ENCODE measurements at places on chromosomes 6 and 20. TPM values are rescaled to one million over a fixed set of nuclear protein-coding genes. Genes with fewer than 3 reads are reported as not detected.
A peak's percentile ranks its signal among the peaks of the same experiment; 100 is the strongest.

- H3K4me3 ChIP-seq, result no peak overlapping the region
- no peak for DNase-seq
- peaks cover 76% of the 10 kb centered on the region for H3K36me3 ChIP-seq
- H3K27me3 ChIP-seq, result no peaks in the 10 kb centered on the region
Observed at GRCh38 chr6:32977953-32978324, 9.5 kb downstream of the BRD2 start.

DNA sequence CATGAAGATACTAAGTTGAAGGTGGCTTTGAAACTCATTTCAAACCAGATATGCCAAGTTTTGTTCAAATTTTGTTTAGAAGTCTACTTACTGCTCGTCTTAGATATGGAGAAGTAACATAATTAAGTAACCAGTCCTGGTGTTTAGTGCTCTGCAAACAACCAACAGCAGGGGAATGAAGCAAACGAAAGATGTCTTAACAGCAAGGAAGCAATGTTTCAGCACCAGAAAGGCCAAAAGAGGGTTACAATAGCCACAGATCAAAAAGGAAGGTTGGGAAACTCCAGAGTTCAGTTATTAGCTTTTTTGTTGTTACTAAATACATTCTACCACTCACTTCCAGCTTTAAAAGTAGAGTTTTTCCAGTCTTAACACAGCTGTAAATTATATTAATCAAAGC is 45.1 kb downstream of the LHFPL5 start:
- DNase-seq, result no peak
- H3K27ac ChIP-seq, result no peak overlapping the region
- no peak overlapping the region for H3K4me3 ChIP-seq

- no peak for DNase-seq
- H3K27me3 ChIP-seq, result no peaks in the 10 kb centered on the region
- H3K4me1 ChIP-seq, result no peaks in the 10 kb centered on the region
- H3K4me3 ChIP-seq, result no peak overlapping the region
- H3K36me3 ChIP-seq, result no peaks in the 10 kb centered on the region
- H3K27ac ChIP-seq, result peak overlapping the region; percentile 47
Observed at GRCh38 chr6:56693246-56693607, 50.5 kb upstream of the DST start.

- H3K27me3 ChIP-seq, result no peaks in the 10 kb centered on the region
- DNase-seq, result no peak
- no peak overlapping the region for H3K27ac ChIP-seq
- no peaks in the 10 kb centered on the region for H3K4me1 ChIP-seq
- no peaks in the 10 kb centered on the region for H3K36me3 ChIP-seq
Observed at GRCh38 chr20:8913456-8913855, 155.4 kb upstream of the PLCB4 start.

GRCh38 chr6:137277971-137278637 is 58.9 kb upstream of the IFNGR1 start:
- no peak overlapping the region for H3K27ac ChIP-seq
- no peaks in the 10 kb centered on the region for H3K27me3 ChIP-seq
- no peak overlapping the region for H3K4me3 ChIP-seq
- peak; percentile 62 for DNase-seq
- no peaks in the 10 kb centered on the region for H3K4me1 ChIP-seq

DNA sequence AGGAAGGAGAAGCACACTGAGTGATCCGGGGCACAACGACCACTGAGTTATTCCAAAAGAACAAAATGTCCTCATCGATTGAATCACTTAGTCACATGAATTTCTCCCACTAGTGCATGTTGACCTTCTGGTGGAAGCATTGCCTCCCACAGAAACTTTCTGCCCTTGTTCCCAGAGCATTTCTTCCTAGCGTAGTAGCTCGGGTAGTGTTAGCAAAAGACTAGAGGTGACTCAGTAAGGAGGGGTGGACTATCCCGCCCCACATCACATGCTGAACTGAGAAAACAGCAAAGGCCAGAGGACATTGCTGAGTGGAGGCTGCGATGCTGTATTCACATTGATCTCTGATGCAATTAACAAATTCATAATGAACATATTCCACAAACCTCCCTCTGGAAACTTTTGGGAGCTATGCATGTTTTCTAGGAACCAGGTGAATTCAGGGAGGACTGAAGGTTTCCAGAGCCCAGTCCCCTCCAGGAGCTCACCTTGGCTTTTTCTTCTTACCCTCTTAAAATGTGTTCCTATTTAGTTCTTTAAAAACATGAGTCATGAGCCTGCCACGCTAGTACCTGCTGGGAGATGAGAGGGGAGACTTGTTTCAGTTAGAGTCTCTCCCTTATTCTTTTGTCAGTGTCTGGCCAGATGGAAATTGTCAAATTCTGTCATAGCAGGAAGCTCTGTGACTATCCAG is 507.9 kb downstream of the CDH26 start:
- H3K4me1 ChIP-seq, result no peaks in the 10 kb centered on the region
- H3K27me3 ChIP-seq, result no peaks in the 10 kb centered on the region
- H3K36me3 ChIP-seq, result no peaks in the 10 kb centered on the region
- H3K4me3 ChIP-seq, result no peak overlapping the region
- no peak overlapping the region for H3K27ac ChIP-seq

GRCh38 chr6:139296927-139297326 is 5.1 kb upstream of the TXLNB start:
- no peak overlapping the region for H3K4me3 ChIP-seq
- no peaks in the 10 kb centered on the region for H3K27me3 ChIP-seq
- no peak for DNase-seq
- no peak overlapping the region for H3K27ac ChIP-seq

- peaks cover 5% of the 10 kb centered on the region for H3K4me1 ChIP-seq
- peak; percentile 90 for DNase-seq
- no peak overlapping the region for H3K4me3 ChIP-seq
- peak overlapping the region; percentile 33 for H3K27ac ChIP-seq
- no peaks in the 10 kb centered on the region for H3K36me3 ChIP-seq
- no peaks in the 10 kb centered on the region for H3K27me3 ChIP-seq
Observed at GRCh38 chr6:158002951-158003853, 21.5 kb downstream of the SYNJ2 start.

DNA sequence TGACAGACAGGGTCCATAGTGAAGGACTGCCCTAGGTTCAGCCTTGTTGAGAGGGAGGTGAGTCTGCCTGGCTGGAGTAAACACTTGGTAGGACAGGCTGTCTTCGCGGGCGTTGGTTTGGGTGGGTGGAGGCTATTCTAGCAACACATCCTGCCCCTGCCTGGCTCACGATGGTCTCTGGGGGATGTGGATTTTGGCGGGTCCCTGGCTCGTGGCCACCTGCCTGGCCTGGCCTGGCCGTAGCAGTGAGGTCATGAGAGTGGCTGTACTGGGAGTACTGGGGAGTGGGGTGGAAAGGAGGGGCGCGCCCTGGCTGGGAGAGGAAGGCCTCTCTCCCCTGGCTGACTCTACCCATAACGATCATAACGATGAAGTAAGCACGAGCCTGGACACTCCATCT is 30.2 kb upstream of the MRPS18A start:
- no peak overlapping the region for H3K4me3 ChIP-seq
- no peaks in the 10 kb centered on the region for H3K4me1 ChIP-seq
- H3K27me3 ChIP-seq, result no peaks in the 10 kb centered on the region
- DNase-seq, result no peak
- no peaks in the 10 kb centered on the region for H3K36me3 ChIP-seq
- peak overlapping the region; percentile 67 for H3K27ac ChIP-seq

GRCh38 chr6:84667252-84668213 is 96.9 kb downstream of the TBX18 start:
- H3K27ac ChIP-seq, result no peak overlapping the region
- H3K27me3 ChIP-seq, result no peaks in the 10 kb centered on the region
- no peak for DNase-seq
- H3K4me3 ChIP-seq, result no peak overlapping the region

DNA sequence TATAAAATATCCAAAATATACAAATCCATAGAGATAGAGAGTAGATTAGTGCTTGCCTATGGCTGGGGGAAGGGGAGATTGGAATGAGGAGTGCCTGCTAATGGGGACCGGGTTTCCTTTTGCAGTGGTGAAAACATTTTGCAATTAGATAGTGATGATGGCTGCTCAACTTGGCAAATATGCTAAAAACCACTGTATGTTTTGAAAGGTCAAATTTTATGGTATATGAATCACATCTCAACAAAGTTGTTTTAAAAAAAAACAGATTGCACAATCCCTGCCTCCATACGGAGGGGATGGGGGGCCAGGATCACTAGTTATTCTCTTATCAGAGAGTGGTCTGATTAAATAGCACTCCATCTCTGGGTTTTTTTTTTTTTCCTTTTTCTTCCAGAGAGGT is 76.9 kb upstream of the RIPOR2 start:
- no peaks in the 10 kb centered on the region for H3K4me1 ChIP-seq
- no peaks in the 10 kb centered on the region for H3K27me3 ChIP-seq
- no peak overlapping the region for H3K27ac ChIP-seq
- no peak overlapping the region for H3K4me3 ChIP-seq
- no peaks in the 10 kb centered on the region for H3K36me3 ChIP-seq

HLA-DMA gene
- 101 TPM for polyA plus RNA-seq

TFAP2A gene
- 10.1 TPM for polyA plus RNA-seq

PRSS35 gene
- 2.0 TPM for polyA plus RNA-seq

MYO6 gene
- 32.0 TPM for polyA plus RNA-seq

CPNE1 gene
- 128 TPM for polyA plus RNA-seq

RAET1E gene
- 3.1 TPM for polyA plus RNA-seq

NFATC2 gene
- 0.73 TPM for polyA plus RNA-seq

TNFRSF21 gene
- polyA plus RNA-seq, result 40.3 TPM

ENPP3 gene
- polyA plus RNA-seq, result 2.5 TPM

PDYN gene
- not detected for polyA plus RNA-seq
